ENCODE measurements at places on chromosomes 5 and 9.

DNA sequence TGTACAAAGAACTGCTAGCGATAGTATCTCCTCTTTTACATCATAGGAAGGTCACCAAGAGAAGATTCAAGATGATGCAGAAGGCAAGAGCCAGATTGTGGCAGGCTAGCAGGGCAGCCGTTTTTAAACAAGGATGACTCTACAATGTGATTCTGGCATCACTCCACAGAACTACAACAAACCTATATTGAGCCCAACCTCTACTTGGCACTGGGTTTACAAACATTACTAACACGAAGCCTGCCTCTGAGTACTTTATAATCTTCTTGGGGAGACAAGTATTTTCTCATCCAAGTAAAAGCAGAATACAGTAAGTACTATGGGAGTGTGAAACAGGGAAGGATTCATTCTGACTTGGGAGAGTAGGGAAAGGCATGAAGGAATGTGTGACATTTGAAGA is 448.6 kb downstream of the ZNF608 start:
- no peaks in the 10 kb centered on the region for H3K36me3 ChIP-seq
- no peak for DNase-seq
- H3K4me1 ChIP-seq: no peaks in the 10 kb centered on the region
- no peaks in the 10 kb centered on the region for H3K27me3 ChIP-seq
- H3K4me3 ChIP-seq: no peak overlapping the region
- H3K27ac ChIP-seq: no peak overlapping the region

- peaks cover 44% of the 10 kb centered on the region for H3K4me1 ChIP-seq
- DNase-seq: no peak
- no peaks in the 10 kb centered on the region for H3K36me3 ChIP-seq
- peak overlapping the region; percentile 61 for H3K27ac ChIP-seq
- H3K27me3 ChIP-seq: no peaks in the 10 kb centered on the region
Observed at GRCh38 chr9:20604562-20604961, 17.7 kb downstream of the MLLT3 start.

- no peak overlapping the region for H3K4me3 ChIP-seq
- no peak for DNase-seq
- H3K27ac ChIP-seq: no peak overlapping the region
Observed at GRCh38 chr9:92795598-92796336, 31.1 kb upstream of the BICD2 start.

DNA sequence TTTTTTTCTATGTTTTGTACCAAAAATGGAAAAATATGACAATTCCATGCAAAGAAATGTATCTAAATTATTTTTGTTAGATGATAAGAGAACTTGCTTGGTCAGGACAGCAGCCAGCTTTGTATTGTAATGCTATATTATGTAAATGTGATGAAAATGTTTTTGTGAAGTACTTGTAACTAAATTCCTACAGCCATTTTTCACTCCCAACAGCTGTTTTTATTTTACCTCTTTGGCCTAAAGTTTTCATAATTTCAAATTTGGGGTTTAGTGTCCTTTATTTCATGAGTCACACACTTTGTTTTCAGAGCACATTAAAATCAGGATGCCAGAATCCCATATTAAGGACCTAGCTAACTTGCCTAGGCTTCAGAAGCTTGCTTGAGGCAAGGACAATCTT is 64.1 kb downstream of the WDR41 start:
- no peaks in the 10 kb centered on the region for H3K4me1 ChIP-seq
- DNase-seq: no peak
- H3K27ac ChIP-seq: peak overlapping the region; percentile 65
- no peak overlapping the region for H3K4me3 ChIP-seq
- H3K27me3 ChIP-seq: no peaks in the 10 kb centered on the region
- H3K36me3 ChIP-seq: peaks cover 18% of the 10 kb centered on the region

DNA sequence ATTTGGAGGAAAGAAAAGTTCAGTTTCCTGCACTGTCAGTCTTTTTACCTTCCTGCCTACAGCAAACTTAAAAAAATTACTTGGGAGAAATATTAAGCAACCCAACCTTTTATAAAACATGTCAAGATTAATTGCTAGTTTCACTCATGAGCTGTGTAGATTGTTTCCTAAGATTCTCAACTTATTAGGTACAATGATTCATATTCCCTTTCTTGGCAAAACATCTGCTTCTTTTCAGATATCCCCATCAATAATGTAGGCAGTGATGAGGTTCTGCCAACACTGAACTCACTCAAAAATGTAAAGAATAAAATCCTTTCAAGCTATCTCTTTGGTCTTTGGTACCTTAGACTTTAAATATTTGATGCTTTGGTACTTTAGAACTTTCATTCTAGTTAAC is 56.0 kb downstream of the ISL1 start:
- no peak for DNase-seq
- H3K27ac ChIP-seq: no peak overlapping the region
- no peaks in the 10 kb centered on the region for H3K27me3 ChIP-seq
- H3K36me3 ChIP-seq: no peaks in the 10 kb centered on the region

DNA sequence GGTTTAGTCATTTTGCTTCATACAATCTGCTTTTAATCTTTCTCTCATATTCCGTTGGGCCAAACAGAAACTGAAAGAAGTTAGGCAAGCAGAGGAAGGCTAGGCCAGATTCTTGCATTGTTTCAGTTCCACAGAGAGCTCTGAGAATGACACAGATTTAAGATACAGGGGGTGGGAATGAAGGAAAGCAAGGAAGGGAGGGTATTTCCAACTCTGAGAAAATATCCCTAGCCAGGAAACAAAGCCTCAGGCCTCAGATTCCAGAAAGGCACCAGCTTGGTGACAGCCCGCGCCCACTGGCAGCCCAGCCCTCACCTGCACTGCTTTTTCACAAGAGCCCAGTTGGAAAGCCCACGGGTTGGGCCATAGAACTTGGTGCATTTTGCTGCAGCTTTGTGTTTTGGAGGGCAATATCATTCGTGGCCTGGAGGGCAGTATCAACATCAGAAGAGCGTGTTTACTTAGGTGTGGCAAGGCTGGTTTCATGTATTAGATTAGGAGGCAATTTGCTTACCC is 63.5 kb downstream of the ENC1 start:
- no peaks in the 10 kb centered on the region for H3K36me3 ChIP-seq
- no peak overlapping the region for H3K4me3 ChIP-seq
- no peak for DNase-seq
- H3K27ac ChIP-seq: peak overlapping the region; percentile 43
- H3K27me3 ChIP-seq: no peaks in the 10 kb centered on the region

- H3K4me3 ChIP-seq: no peak overlapping the region
- no peak overlapping the region for H3K27ac ChIP-seq
- DNase-seq: no peak
Observed at GRCh38 chr9:7790022-7790818, 9.4 kb downstream of the DMAC1 start.

DNA sequence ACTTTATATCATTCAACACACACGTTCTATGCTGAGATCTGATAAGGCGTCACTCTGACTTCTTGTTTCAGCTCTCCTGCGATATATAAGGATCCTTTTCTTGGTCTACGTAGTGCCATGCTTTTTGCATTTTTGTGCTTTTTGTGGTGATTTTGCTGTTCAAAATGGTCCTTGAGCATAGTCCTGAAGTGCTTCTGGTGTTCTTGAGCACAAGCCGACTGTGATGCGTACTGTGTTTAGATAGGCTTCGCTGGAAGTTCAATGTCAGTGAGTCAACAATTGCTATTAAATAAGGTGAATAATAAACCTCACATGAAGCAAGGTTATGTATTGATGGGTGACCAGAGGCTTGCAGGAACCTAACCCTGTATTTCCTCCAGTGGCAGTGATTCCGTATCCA is 46.8 kb downstream of the ACO1 start:
- H3K27ac ChIP-seq: no peak overlapping the region
- H3K4me1 ChIP-seq: peaks cover 17% of the 10 kb centered on the region
- no peak overlapping the region for H3K4me3 ChIP-seq
- H3K27me3 ChIP-seq: no peaks in the 10 kb centered on the region
- peaks cover 27% of the 10 kb centered on the region for H3K36me3 ChIP-seq

GRCh38 chr5:150215979-150216944 is 26.4 kb downstream of the SLC6A7 start:
- no peak overlapping the region for H3K27ac ChIP-seq
- DNase-seq: no peak
- no peak overlapping the region for H3K4me3 ChIP-seq
- H3K27me3 ChIP-seq: no peaks in the 10 kb centered on the region
- peaks cover 3% of the 10 kb centered on the region for H3K4me1 ChIP-seq

DNA sequence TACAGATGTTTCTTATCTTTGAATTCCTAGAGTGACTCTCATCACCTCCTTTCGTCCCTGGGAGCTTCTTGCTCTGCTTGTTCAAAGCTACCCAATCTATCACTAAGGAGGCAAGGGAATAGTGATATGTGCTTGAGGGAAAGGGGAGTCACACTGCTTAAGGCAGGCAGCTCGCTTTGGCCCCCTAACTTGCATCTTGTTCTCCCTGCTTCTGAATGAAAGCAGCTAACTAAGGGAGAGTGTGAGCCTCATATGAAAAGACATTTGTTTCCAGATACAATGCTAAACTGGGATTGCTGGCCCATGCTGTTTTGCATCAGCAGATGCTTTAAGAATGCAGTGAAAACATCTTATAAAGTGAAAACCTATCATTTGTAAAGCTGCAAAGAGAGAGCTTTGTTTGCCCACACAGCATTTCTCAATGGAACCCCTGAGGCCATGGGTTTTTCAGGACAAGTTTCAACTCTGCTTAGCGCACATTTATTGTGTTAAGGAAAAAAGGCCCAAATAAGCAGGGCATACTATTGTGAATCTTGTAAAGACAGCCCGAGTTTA is 367.9 kb upstream of the ADAMTSL1 start:
- H3K4me3 ChIP-seq: no peak overlapping the region
- H3K36me3 ChIP-seq: no peaks in the 10 kb centered on the region
- H3K27ac ChIP-seq: no peak overlapping the region
- DNase-seq: no peak
- H3K27me3 ChIP-seq: no peaks in the 10 kb centered on the region

- H3K27ac ChIP-seq: no peak overlapping the region
- no peaks in the 10 kb centered on the region for H3K36me3 ChIP-seq
- H3K27me3 ChIP-seq: no peaks in the 10 kb centered on the region
- DNase-seq: no peak
- H3K4me3 ChIP-seq: no peak overlapping the region
Observed at GRCh38 chr5:169922474-169922873, 57.8 kb downstream of the INSYN2B start.

DNA sequence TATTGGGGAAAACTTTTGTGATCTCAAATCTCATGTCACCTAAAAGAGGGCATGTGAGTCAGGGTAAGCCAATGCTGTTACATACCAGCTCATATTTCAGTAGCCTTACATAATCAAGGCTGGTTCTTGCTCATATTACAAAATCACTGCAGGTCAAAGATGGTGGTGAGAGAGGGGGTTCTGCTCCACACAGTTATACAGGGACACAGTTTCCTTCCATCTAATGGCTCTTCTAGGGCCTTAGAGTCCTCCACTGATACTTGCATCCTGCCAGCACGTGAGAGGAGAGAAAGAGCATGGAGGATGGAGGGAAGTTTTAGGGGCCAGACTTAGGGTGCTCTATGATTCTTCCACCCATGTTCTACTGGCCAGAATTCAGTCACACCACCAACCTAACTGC is 130.0 kb downstream of the LIFR start:
- H3K4me1 ChIP-seq: no peaks in the 10 kb centered on the region
- H3K4me3 ChIP-seq: no peak overlapping the region
- no peak overlapping the region for H3K27ac ChIP-seq

- no peak overlapping the region for H3K27ac ChIP-seq
- DNase-seq: no peak
- H3K27me3 ChIP-seq: no peaks in the 10 kb centered on the region
- peaks cover 6% of the 10 kb centered on the region for H3K36me3 ChIP-seq
- peaks cover 5% of the 10 kb centered on the region for H3K4me1 ChIP-seq
Observed at GRCh38 chr9:108983885-108984284, 29.4 kb downstream of the CTNNAL1 start.

GRCh38 chr5:180214870-180215770 is 6.1 kb upstream of the RASGEF1C start:
- no peak for DNase-seq
- H3K27ac ChIP-seq: no peak overlapping the region
- peaks cover 11% of the 10 kb centered on the region for H3K4me1 ChIP-seq
- no peak overlapping the region for H3K4me3 ChIP-seq

DNA sequence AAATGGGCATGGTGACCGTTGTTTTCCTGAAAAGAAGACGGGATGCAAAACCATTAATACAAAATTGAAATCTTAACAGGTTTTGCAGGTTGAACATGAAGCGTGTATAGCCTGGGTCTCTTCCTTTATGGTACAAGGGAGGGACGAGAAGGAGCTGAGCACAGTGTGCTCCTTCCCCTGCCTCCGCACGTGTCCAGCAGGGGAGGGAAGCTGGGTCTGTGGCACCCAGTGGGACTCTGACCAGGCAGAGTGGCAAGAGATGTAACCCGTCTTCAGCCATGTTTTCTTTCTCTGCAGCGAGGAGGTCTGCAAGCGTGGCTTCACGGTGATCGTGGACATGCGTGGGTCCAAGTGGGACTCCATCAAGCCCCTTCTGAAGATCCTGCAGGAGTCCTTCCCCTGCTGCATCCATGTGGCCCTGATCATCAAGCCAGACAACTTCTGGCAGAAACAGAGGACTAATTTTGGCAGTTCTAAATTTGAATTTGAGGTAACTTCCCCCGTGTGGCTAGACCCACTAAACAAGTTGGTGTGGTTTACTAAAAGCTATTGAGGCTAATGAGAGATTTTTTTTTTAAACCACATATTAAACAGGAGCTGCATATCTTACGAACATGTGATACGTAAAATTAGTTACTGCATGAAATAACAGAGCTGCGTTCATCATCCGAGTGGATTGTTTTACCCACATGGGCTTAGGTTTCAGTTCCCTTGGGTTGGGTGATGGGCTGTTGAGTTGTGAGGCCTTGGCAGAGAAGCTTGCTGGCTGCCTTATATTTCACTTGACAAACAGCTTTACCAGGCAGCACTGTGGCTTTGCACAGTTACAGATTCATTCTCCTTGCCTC is 143.7 kb downstream of the TRIO start:
- H3K4me3 ChIP-seq: no peak overlapping the region
- peaks cover 24% of the 10 kb centered on the region for H3K4me1 ChIP-seq
- DNase-seq: no peak
- H3K36me3 ChIP-seq: peaks cover 7% of the 10 kb centered on the region
- no peak overlapping the region for H3K27ac ChIP-seq

DNA sequence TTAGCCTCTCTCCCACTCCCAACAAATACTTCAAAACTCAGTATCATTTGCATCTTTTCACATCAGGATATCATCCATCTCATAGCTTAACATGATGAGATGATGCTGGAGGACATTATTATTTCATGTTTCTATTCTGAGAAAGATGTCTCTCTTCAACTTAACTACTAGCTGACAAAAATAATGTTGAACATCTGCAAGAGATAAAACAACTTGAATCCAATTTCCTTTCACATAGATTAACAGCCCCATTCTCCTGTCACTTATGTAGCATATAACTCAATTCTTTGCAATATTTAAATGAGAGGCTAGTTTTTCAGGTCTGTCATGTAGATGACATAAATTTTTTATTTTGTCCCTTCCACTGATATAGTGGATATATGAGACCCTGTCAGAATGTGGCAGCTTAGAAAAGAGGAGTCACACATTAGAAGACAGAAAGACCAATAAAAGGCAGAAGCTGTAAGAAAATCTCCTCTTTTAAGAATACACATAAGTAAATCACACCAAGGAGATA is 239.2 kb upstream of the KIF2A start:
- H3K4me1 ChIP-seq: no peaks in the 10 kb centered on the region
- H3K27me3 ChIP-seq: no peaks in the 10 kb centered on the region
- H3K27ac ChIP-seq: no peak overlapping the region
- H3K36me3 ChIP-seq: no peaks in the 10 kb centered on the region
- no peak overlapping the region for H3K4me3 ChIP-seq

All from sigmoid colon (tissue), 7 donors.